Uterine smooth muscle cell (primary cell): ENCODE measurements at places on chromosomes 6 and 20. TPM values are rescaled to one million over a fixed set of nuclear protein-coding genes. Genes with fewer than 3 reads are reported as not detected.

Gene LKAAEAR1
- total RNA-seq = not detected in 2 replicates

Gene SIRPA
- total RNA-seq = 8.2 and 11.5 TPM in 2 replicates

Gene RPS10
- total RNA-seq = 2,663 and 3,191 TPM in 2 replicates

Gene TMEM244
- 0.66 TPM in 1 of 2 replicates, not detected in the other for total RNA-seq

Gene HSPA12B
- 0.11 and 0.12 TPM in 2 replicates for total RNA-seq

Gene OOEP
- total RNA-seq = not detected in 2 replicates

Gene ZNF184
- total RNA-seq = 8.2 and 8.7 TPM in 2 replicates

Gene TMEM170B
- 1.7 and 4.4 TPM in 2 replicates for total RNA-seq

Gene TSBP1
- under 0.01 TPM in 1 of 2 replicates, not detected in the other for total RNA-seq

Gene MYO6
- total RNA-seq = 14.6 and 17.0 TPM in 2 replicates

Gene NHSL1
- 1.8 and 3.7 TPM in 2 replicates for total RNA-seq

Gene SLC32A1
- total RNA-seq = not detected in 2 replicates

Gene VNN1
- total RNA-seq = under 0.01 TPM in 1 of 2 replicates, not detected in the other

Gene TMEM239
- total RNA-seq = not detected in 2 replicates

Gene HLA-DRB5
- not detected in 2 replicates for total RNA-seq

Gene DEFB132
- not detected in 2 replicates for total RNA-seq

Gene EYA4
- total RNA-seq = 13.7 and 14.5 TPM in 2 replicates

Gene TREM2
- not detected in 2 replicates for total RNA-seq

Gene DOK5
- total RNA-seq = 14.6 and 15.6 TPM in 2 replicates

Gene DCDC2
- 1.1 and 6.1 TPM in 2 replicates for total RNA-seq

Gene TFAP2D
- not detected in 2 replicates for total RNA-seq

Gene MC3R
- not detected in 2 replicates for total RNA-seq

Gene GPX5
- total RNA-seq = not detected in 2 replicates
